Foreskin fibroblast (primary cell): ENCODE measurements at places on chromosomes 4 and X.

- no peak for DNase-seq
These were observed 8.2 kb downstream of the PDGFC start for GRCh38 chr4:156963419-156963818.

- no peak for DNase-seq
These were observed 174.4 kb upstream of the BCOR start for GRCh38 chrX:40272141-40272540.

DNA sequence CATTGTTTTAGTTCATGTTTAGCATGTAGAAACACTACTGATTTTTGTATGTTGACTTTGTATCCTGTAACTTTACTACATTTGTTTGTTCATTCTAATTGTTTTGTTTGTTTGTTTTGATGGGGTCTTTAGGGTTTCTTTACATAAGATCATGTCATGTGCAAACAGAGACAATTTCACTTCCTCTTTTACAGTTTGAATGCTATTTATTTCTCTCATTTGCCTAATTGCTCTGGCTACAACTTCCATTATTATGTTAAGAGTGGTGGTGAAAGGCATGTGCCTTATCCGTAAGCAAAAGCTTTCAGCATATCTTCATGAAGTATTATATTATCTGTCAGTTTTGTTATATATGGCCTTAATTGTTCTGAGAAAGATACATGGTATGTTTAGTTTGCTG, 571.1 kb downstream of the PCDH7 start:
- no peak for DNase-seq

- no peak for DNase-seq
These were observed 9.5 kb downstream of the DOK7 start for GRCh38 chr4:3472411-3473141.

GRCh38 chrX:15873566-15873965, 19.0 kb upstream of the AP1S2 start:
- no peak for DNase-seq

- peak; percentile 39 for DNase-seq
These were observed 126.5 kb downstream of the REELD1 start for GRCh38 chr4:146340798-146341197.

GRCh38 chrX:66635360-66635759, 3.5 kb downstream of the EDA2R start:
- DNase-seq = peak; percentile 77

- DNase-seq = peak; percentile 52
These were observed at the start of gene BANK1 for GRCh38 chr4:101790521-101791181. Gene BANK1, plus strand, starts transcription at chr4:101790730. Its CDS starts 151 bp downstream, at chr4:101790881.

DNA sequence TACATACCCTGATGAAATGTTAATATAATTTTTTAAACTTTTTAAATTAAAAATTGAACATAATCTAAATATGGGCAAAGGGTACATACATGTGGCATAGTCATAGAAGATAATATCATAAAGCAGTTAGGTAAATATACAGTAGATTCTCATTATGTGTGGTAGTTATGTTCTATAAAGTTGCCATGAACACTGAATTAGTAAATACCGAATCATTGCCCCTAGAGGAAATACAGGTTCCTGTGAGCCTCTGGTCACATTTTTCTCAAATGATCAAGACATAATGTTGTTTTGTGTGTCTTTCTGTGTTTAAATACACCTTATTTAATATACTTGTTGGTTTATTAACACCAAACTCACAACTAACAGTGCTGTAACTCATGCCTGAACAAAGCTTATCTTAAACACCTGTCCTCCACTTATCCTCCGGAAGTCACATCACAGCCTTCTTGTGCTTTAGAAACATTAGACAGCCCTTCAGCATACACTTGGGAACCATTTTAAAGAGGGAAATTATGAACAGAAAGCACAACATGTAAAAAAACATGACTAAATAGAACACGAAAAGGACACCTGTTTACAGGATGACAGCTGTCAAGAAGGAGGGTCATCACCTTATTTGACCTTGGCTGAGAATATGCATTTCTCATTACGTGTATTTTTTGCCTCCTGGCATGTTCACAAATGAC, 169.4 kb upstream of the NAP1L5 start:
- peak; percentile 63 for DNase-seq

GRCh38 chr4:48602222-48602621, 112.2 kb downstream of the ZAR1 start:
- peak; percentile 70 for DNase-seq

DNA sequence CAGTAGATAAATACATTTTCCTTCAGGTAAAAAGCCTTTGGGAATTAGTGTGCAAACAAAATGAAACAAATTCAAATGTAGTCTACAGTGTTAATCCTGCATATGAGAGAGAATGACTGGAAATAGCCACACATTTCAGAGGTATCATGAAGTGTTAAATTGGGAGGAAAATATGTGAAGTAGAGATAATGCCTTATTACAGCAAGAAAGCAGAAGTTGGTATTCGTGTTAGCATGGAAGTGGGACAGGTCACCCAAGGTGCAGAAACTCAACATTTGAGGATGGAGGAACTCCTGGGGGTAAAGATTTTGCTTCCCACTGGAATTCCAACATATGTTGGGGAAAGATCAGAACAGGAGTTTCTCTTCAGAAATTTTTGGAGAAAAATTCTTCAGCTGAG, 51.3 kb downstream of the EMCN start:
- DNase-seq = no peak

DNA sequence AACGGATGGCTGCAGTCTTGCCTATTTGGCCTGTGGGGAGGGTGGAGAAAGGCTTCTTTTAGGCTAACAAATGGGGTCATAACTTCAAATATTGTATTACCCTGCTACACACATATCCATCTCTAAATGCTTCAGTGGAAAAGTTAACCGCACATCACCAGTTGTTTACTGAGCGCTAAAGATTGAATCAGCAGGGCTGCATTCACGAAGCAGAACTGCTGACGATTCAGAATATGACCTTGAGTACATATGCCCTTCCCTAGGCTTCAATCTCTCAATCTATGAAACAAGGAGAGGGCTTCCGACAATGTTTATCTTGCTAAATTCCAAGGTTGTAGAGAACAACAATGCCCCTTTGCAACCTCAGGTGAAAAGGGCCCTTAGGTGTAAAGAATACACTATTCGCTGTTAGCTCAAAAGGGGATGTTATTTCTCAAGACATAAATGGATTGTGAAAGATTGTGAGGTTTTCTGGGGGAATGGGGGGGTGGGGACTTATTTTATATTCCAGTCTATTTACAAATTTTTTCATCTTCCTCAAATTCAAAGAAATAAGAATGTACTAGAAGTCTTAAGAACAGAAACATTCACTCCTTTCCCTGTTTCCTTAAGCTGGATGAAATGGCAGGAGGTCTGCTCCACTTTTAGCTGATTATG, 2.6 kb upstream of the ATP6AP2 start:
- no peak for DNase-seq

DNA sequence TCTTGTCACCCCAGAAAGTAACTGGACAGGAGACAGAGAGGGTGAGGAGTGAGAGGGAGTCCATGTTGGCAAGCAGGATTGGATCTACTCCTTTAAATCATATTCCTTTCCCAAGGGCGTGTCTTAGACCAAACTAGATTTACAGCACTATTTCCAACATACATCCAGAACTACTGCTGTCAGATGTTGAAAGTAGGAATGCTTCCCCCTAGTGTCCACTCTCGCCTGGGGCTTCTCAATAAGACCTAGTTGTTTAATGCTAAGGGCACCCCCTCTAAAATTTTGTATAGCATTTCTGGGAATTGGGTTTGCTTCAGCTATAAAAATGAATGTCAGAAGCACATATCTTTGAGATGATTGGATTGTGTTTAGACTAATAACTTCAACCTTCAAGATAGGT, 13.3 kb downstream of the OFD1 start:
- peak; percentile 72 for DNase-seq

- no peak for DNase-seq
These were observed 230.7 kb downstream of the SHROOM3 start for GRCh38 chr4:76665721-76666120.

DNA sequence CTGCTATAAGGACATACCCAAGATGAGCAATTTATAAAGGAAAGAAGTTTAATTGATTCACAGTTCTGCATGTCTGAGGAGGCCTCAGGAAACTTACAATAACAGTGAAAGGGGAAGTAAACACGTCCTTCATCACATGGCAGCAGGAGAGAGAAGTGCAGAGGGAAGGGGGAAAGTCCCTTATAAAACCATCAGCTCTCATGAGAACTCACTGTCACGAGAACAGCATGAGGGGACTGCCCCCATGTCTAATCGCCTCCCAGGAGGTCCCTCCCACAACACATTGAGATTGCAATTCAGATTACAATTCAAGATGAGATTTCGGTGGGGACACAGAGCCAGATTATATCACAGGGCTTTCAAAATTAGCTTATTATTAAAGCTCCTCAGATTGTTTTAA, 209.5 kb upstream of the PPP3CA start:
- DNase-seq = no peak

DNA sequence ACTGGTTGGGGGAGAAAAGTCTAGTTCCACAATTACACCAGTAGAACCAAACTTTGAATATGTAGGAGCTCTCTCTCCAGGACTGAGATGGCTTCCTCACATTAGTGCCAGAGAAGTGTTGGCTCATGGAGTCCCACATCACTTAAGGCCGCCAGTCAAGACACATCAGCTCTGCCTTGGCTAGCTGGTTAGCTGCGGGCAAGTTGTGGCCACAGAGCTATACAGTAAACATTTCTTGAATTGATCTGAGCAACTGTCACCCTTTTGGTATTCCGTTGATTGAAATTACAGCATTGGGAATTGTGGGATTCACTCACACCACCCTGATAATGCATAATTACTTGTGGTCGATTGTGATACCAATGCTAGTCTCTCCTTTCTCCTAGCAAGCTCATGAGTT, 76.2 kb downstream of the LNX1 start:
- no peak for DNase-seq

- DNase-seq = no peak
These were observed 87.1 kb downstream of the PPP2R2C start for GRCh38 chr4:6385288-6385687.

DNA sequence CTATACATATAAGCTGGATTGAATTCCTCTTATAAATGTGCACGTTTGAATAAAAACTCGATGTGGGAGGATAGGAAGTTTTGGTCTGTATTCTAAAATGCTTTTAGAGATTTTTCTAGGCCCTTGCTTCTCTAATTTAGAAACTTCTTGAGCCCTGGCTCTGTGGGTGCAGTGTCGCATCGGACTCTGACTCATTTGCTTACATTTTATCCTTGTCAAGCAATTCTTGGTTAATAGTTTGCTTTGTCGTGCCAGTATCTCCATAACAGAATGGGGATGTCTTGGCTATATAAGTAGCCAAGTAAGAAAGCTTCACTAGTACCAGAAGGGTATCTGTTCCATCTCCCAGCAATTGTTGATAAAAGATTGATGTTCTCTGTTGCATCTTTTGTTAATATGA, 10.7 kb downstream of the SGMS2 start:
- DNase-seq = peak; percentile 29

DNA sequence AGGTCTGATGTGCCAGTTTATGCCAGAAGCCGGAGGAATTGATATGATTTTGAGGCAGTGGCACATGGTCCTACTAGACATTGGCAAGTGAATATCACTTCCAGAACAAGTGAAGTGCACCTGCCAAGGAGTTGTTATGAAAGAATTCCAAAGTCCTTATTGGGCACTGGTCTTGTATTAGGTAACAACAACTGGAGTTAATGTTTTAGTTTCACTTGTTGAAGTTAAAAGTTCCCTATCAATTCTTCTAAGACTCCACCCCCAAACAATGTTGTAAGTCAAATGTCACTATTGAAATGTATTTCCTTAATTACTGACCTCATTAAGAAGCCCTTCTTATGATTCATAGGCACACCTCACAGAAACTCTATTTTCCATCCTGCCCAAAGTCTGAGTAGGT, 3.1 kb downstream of the TET2 start:
- no peak for DNase-seq

DNA sequence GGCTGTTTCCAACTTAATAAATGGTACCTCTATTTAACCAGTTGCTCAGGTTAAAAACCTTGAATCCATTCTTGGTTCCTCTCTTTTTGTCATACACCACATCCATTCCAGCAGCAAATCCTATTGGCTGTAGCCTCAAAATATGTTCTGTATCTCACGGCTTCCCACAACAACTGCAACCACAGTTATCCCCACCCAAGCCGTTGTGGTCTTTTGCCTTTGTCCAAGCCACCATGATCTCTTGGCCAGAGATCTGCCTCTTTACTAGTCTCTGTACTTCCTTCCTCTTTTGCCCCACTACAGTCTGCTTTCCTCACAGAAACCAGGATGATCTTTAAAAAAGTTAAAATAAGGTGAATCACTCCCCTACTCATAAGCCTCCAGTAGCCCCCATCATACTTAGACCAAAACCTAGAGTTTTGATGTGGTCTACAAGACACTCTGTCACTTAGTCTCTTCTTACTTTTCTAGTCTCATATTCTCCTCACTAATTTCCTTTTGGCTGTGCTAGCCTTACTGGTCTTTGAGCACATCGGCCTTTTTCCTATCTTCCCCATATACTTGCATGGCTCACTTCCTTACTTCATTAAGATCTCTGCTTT, 10.3 kb downstream of the MAOA start:
- DNase-seq = no peak

- no peak for DNase-seq
These were observed 1702.3 kb downstream of the STIM2 start for GRCh38 chr4:28562913-28563312.

GRCh38 chr4:140870427-140870826, 114.2 kb upstream of the TBC1D9 start:
- no peak for DNase-seq

DNA sequence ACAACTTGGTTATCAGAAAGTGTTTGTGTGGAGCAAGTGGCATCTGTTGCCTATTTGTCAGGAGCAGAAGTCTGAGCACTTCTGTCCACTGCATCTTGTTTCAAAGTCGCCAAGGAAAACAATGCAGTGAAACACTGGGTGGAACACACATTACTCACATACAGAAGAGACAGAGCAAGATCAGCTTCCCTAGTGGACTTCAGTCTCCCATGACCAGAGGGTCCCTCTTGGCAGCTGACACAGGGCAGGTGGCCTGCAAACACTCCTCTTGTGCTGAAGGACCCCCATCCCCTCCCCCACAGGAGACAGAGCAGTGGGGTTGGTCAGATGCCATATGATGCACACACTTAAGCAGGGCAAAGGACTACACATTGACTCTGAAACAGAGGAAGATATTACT, 3.6 kb upstream of the BBS12 start:
- DNase-seq = peak; percentile 55

GRCh38 chr4:11628093-11628725, 199.5 kb upstream of the HS3ST1 start:
- DNase-seq = peak; percentile 43

GRCh38 chrX:12685541-12685940, 105.7 kb upstream of the PRPS2 start:
- DNase-seq = no peak

DNA sequence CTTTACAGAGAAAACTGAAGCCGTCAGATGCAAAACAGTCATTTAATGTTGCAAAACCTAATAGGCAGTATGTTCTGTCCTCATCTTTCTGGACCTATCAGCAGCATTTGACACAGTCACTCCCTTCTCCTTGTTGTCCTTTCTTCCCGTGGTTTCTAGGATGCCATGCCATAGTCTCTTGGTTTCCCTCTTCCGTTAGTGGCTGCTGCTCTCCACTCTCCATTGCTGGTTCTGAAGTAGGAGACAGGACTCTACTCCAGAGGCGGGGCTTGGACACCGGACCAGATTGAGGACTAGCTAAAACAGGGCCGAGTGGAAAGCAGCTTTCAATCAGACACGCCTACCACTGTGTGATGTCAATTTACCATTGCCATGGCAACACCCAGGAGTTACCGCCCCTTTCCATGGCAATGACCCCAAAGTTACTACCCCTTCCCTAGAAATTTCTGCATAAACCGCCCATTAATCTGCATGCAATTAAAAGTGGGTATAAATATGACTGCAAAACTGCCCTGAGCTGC, 88.8 kb upstream of the CCDC160 start:
- DNase-seq = no peak
